HS-27A (cell line): ENCODE measurements at places on chromosomes 2 and 18.
A peak's percentile ranks its signal among the peaks of the same experiment; 100 is the strongest.

DNA sequence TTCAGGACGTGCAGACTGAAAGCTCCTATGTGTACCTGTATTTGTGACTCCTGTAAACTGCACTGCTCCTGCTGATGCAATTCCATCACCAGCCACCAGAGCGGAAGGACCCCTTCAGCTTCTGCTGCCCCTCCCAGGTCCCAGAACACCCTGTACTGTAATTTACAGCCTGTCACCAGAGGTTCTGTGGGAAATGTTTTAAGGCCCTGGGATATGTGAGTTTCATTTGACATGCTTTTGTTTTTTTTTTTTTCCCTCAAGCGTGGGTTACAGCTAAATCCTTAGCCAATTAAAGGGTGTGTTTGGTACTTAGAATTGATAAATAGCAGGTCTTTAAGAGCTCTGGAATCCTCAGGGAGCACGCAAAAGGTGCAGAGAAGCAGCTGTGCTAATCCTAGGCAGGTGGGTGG lies 79.4 kb downstream of the KCTD1 start:
- DNase-seq, result no peak

DNA sequence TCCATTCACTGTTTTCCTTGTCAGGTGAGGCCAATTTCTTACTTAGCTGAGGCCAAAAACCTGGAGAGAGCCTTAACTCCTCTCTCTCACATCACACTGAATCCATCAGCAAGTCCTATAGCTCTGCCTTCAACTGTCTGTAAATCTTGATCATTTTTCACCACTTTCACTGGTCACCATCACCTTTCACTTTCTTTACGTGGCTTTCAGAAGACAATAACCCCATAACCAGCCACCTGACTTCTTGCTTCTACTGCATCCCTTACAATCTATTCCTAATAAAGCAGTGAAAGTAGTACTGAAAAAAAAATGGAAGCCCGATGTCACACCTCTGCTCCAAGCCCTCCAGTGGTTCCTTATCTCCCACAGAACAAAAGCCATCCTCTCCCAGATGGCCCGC lies 7.7 kb downstream of the LOXL3 start:
- no peak for DNase-seq

DNA sequence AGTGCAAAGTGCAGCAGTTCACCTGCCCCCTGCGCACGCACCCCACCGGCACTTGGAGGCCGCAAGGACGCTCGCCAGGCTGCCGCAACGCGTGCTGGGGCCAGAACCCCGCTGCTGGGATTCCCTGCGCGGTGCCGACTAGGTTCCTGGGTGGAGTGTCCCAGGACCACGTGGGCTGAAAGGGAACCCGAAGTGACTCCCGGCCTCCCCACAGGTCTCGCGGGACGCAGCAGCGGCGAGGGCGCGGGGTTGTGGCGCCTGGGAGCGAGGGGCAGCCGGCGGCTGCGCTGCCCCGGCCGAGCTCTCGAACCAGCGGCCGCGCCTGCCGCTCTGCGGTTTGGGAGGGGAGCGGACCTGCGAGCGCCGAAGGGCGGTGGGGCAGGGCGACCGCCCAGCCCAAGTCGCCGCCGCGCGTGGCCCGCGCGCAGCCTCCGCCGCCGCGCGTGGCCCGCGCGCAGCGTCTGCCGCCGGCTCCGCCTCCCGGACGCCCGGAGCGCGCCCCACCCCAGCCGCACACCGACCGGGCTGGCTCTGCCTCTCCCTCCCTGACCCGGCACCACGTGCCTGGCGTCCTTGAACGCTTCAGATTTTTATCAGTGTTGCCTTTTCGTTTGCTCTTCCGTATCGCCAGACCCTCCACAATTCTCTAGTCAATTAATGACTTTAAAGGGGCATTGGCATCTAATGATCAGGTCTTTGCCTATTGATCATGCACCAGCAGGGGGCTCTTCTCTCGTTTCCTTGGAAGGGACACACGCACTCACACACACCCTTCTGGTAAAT lies at the start of gene FTCDNL1:
TSS of gene FTCDNL1 (minus strand) at position 475 of the 783 bp plus-strand sequence. CDS start 2,230 bp downstream, outside the sequence.
- DNase-seq, result peak; percentile 50

GRCh38 chr2:237281836-237282306 lies 132.1 kb downstream of the COL6A3 start:
- no peak for DNase-seq

DNA sequence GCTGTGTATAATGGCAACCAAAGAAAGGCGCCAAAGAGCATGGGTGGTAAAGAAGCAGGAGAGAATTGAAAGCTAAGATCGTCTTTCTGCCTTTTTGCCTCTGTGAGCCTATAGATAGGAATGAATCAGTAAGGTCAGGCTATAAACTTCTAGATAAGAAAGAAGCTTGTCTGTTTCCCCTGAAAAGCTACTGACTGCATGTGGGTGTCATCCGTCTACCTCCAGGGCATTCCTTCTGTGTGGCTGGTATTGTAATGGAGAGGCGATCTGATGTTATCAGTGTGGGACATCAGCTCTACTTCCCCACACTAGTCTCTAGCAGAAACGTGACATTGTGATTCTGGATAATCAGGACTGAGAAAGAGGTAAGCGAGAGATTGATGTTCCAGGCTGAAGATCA lies 63.4 kb upstream of the PLA2R1 start:
- no peak for DNase-seq

DNA sequence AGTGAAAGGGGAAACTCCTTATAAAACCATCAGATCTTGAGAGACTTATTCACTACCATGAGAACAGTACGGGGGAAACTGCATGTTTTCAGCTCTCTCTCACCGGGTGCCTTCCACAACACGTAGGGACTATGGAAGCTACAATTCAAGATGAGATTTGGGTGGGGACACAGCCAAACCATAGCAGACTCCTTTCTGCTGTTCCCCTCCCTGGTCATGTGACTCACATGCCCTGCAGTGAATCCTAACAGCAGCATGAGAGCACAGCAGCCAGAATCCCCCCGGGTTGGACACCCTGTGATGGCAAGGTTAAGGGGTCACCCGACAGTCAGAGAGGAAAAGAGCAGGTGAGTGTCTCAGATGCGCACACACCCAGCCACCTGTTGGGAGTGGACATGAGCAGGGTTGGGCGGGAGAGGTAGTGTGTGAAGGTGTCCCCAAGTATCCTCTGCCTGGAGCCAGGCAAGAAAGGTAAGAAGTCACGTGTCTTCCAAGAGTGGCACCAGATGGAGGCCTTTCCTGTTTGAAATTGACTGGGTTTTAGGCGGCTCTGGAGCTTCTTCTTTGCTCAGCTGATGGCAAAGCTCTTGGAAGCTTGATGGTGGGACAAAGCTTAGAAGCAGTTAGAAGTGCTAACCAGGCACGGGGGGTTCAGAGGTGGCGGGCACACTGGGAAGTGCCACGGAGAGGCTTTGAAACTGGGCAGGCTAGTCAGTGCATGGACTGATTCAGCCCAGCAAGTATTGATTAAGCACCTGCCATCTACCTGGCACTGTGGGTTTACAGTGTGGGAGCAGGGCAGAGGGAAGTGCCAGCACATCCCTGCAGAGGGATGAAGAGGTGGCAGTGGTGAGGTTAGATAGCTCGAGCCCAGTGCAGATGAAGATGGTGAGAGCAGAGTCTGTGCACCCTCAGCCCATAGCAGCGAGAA lies 68.7 kb downstream of the RHOB start:
- DNase-seq, result no peak

DNA sequence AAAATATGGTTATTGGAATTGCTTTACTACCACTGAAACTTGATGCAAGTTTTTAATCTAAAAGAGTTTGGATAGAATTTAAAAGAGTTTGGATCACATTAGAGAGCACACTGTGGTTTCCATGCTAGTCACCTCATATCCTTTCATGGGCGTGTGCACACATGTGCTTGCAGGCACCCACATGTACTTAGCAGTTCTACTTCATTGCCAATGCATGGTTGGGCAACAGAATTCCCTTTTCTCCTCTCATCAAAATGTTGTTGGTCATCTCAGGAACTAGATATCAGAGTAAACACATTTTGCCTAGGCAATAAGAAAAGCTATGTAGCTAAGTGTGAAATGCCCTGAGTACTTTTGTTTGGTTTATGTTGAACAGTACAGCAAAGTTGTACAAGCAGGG lies 254.1 kb upstream of the RASGRP3 start:
- no peak for DNase-seq

DNA sequence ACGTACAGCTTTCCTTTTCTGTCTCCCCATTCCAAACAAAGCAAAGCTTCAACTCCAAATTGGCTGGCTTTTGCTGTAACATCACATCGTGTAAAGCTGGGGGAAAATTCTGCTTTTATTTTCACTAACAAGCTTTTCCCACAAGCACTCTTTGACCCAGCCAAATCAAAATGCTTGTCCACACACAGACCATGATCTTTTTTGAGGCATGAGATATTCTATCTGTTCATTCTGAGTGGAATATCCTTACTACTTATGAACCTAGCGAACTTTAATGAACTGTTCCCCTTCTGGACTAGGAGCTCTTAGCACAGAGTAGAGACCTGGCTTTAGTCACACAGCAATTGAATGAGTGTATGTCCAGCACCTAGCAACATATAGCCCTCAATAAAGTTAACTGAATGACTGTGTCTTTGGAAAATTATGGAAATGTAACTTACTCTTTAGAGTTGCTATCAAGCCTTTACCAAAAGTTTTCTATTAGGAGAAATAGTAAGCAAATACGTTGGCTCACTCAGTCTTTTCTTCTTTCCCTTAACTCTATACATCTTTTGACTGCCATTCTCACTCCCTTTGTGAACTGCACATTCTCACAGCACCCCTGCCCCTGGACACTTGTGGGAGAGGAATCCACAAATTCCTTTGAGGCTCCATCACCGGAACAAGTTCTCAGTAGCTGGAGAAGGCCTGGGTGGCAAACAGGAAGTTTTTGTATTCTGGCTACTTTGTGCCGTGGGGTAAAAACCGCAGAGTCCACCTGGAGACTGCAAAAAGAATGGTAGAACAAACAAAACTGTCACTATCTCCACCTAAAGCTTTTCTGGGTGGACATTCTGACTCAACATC lies 1.3 kb upstream of the UBE2E3 start:
- no peak for DNase-seq

GRCh38 chr2:217334561-217334960 lies 474.7 kb upstream of the TNP1 start:
- DNase-seq, result no peak

DNA sequence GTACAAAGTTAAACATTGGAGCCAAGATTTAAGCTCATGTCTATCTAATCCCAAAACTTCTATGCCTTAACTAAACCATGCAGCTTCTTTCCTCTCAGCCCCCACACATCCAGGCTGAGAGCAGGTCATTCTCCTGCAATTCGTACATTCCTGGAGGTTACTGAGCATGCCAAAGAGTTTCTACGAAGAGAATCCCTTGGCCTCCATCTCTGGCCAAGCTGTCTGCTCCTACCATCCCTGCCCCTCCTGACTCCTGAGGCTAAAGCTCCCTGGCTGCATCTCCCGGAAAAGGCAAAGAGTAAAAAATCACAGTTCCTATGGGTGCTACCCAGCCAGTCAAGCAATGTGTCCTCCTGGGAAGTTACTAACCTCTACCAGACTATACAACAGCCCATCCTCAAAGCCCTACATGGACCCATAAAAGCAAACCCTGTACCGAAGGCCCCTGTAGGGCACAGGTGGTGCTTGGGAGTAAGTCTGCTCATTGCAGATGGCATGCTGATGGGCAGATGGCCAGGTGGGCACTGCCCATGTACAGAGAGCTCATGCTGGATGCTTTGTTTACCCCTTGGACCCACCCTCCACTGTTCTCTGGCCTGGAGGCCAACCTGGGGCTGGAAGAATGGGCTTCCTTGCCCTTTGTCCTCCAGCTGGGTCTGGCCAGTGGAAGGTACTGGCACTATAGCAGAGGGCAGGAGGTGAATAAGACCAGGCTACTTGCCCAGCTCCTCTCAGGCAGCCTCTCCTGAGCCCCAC lies 99.5 kb downstream of the TTC32 start:
- no peak for DNase-seq

- DNase-seq, result no peak
These were observed 184.4 kb downstream of the CNTNAP5 start for GRCh38 chr2:124209441-124209840.

DNA sequence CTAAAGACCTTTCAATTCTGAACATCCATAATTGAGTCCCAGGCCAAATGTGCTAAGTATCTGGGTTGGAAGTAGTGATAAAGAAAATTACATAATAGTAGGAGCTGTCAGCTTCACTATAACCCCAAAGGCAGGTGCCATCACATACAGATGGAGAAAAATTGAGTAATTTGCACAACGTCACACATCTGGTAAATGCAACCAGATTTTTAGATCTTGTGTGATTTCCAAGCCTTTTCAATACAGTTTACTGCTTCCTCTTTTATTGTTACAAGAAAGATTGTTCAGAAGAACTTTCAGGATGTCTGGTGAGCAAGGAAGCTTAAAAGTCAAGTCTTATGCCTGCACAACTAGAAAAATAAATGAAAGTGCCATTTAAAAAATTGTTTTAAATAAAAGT lies 62.3 kb downstream of the UBE2E3 start:
- DNase-seq, result no peak

DNA sequence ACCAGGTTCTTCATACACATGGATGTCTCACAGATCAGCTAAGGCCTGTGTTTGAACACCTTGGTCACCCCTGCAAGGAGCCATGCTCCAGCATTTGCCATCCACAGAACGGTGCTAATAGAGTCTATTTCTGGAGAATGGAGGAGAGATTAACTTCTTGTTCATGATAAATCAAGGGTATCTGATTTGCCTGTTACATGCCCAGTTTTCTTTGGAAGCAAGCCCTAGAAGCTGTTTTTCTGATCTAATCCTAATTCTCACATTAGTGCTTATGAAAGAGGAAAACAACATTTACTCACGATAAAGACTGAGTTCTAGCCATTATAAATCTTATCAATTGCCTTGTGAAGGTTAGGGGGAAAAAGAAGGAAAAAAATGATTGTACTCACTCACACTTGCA lies 119.6 kb upstream of the DTNA start:
- DNase-seq, result no peak

DNA sequence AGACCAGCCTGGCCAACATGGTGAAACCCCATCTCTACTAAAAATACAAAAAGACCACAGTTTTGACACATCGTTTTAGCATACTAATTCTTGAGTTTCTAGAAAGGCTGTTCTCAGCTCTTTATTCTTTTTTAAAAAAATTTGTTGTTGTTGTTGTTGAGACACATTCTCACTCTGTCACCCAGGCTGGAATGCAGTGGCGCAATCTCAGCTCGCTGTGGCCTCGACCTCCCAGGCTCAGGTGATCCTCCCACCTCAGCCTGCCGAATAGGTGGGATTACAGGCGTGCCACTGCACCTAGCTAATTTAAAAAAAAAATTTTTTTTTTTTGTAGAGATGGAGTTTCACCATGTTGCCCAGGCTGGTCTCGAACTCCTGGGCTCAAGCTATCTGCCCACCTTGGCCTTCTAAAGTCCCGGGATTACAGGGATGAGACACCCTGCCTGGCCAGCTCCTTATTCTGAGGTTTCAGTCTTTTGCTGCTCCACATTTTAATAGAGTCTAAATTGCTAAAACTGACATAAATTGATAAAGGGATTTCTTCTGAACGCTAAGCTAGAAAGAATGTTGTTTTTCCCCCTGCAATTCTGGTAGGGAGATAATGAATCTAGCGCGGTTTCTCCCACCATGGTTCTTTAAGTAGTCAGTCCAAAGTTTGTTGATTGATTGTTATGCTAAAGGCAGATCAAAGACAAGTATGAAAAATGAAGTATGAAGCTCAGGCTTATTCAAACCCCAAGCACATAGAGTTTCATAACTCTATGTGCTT lies 32.6 kb upstream of the CABLES1 start:
- no peak for DNase-seq

GRCh38 chr2:104289651-104290565 lies 564.0 kb upstream of the POU3F3 start:
- DNase-seq, result no peak

GRCh38 chr2:62663411-62663810 lies 42.1 kb upstream of the EHBP1 start:
- DNase-seq, result no peak

GRCh38 chr2:18047213-18047611 lies 168.7 kb downstream of the KCNS3 start:
- DNase-seq, result no peak
